ENCODE measurements at places on chromosomes 1 and 21.
A peak's percentile ranks its signal among the peaks of the same experiment; 100 is the strongest.

DNA sequence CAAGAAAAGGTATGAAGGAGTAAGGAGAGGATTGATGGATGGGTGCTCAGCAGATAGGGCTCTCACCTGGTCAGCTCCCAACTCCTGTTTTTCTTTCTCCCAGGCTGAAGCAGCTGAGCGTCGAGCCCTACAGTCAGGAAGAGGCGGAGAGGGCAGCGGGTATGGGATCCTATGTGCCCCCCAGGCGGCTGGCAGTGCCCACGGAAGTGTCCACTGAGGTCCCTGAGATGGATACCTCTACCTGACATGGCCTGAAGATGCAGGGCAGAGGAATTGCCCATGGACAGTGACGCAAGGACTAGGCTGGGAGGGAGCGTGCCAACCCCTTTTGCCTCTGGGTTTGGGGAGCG is 739 bp downstream of the ZNF593 start:
- peak overlapping the region; percentile 90 for H3K4me3 ChIP-seq
- no peaks in the 10 kb centered on the region for H3K27me3 ChIP-seq
- H3K4me1 ChIP-seq = peaks cover 18% of the 10 kb centered on the region
- no peak for DNase-seq

GRCh38 chr1:221916176-221916575 is 174.3 kb upstream of the DUSP10 start:
- no peak overlapping the region for H3K27ac ChIP-seq
- H3K27me3 ChIP-seq = no peaks in the 10 kb centered on the region
- H3K4me1 ChIP-seq = no peaks in the 10 kb centered on the region

DNA sequence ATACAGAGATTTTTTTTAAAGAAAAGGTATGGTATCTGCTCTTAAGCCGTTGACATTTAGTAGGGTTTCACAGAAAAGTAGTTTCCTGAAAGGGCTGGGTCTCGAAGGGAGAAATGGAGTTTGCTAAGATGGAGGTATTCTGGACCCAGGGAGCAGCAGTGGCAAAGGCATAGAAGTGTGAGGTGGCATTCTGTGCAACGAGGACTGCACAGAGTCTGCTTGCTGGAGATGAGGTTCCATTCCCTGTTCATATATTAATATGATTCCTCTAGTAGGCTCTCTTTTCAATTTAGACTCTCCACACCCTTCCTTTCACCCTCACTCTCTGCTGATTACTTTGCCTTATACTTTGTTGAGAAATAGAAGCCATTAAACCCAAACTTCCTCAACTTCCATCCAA is 38.5 kb upstream of the PODN start:
- no peaks in the 10 kb centered on the region for H3K27me3 ChIP-seq
- DNase-seq = no peak
- no peak overlapping the region for H3K27ac ChIP-seq
- no peaks in the 10 kb centered on the region for H3K4me1 ChIP-seq
- H3K4me3 ChIP-seq = no peak overlapping the region

DNA sequence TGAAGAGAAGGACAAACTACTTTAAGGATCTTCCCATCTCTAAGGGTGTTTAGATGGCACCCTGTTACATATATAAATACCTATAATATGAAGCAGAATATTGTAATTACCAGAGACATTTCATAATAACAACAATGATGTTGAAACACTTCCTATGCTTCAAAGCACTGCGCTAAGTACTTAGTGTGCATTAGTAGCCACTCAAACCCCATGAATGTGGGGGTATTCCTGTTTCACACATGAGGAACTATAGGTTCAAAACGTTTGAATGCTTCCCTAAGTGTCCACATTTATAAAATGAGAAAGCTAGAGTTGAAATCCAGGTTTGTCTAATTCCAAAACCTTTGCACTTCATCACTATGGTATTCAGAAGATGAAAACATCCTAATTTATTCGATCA is 18.5 kb upstream of the OR10J5 start:
- no peaks in the 10 kb centered on the region for H3K36me3 ChIP-seq
- no peak overlapping the region for H3K27ac ChIP-seq
- H3K27me3 ChIP-seq = no peaks in the 10 kb centered on the region
- no peak for DNase-seq

GRCh38 chr1:220680085-220680687 is 10.0 kb upstream of the C1orf115 start:
- H3K4me3 ChIP-seq = no peak overlapping the region
- no peak overlapping the region for H3K27ac ChIP-seq
- no peaks in the 10 kb centered on the region for H3K27me3 ChIP-seq

DNA sequence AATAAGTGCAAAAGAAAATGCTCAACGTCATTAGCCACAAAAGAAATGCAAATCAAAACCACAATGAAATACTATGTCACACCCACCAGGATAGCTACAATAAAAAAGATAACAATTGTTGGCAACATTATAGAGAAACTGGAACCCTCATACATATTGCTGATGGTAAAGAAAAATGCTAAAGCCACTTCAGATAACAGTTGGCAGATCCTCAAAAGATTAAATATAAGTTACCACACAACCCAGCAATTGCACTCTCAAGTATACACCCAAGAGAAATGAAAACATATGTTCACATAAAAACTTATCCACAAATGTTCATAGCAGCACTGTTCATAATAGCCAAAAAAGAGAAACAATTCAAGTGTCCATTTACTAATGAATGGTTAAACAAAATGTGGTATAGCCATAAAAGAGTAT is 20.7 kb downstream of the TRIM33 start:
- no peaks in the 10 kb centered on the region for H3K36me3 ChIP-seq
- DNase-seq = no peak
- no peaks in the 10 kb centered on the region for H3K27me3 ChIP-seq

DNA sequence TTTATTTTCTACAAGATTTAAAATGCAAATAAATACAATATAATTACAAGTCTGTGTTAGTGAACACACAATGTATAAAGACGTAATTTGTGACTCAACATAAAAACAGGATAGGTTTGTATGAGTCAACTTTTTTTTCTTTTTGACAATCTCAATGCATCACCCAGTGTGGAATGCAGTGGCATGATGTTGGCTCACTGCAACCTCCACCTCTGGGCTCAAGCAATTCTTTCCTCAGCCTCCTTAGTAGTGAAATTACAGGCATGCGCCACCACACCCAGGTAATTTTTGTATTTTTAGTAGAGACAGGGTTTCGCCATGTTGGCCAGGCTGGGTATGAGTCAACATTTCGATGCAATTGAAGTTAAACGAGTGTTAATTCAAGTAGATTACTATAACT is 5.9 kb upstream of the SPRR2E start:
- DNase-seq = no peak
- H3K36me3 ChIP-seq = no peaks in the 10 kb centered on the region
- no peak overlapping the region for H3K27ac ChIP-seq
- no peaks in the 10 kb centered on the region for H3K4me1 ChIP-seq

- H3K4me3 ChIP-seq = no peak overlapping the region
- H3K4me1 ChIP-seq = no peaks in the 10 kb centered on the region
- no peak overlapping the region for H3K27ac ChIP-seq
- H3K27me3 ChIP-seq = no peaks in the 10 kb centered on the region
Observed at GRCh38 chr1:33410091-33410701, 20.7 kb downstream of the PHC2 start.
